ENCODE measurements at places on chromosomes 2 and 18.

- DNase-seq = no peak
Measured at GRCh38 chr2:68719912-68720311, 14.7 kb upstream of the ARHGAP25 start.

DNA sequence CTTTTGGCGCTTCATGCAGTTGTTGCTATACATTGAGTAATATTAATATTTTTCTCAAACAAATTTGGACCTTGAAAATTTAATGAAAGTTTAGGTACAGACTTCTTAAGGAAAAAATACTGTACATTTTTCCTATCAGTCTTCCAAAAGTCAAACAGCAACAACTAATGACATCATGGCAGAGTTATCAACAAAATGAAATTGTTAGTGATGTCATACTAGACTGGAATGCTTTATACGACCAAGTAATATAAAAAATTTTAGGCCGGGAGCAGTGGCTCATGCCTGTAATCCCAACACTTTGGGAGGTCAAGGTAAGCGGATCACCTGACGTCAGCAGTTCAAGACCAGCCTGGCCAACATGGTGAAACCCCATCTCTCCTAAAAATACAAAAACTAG, 12.0 kb upstream of the STPG4 start:
- no peak for DNase-seq

GRCh38 chr2:64348386-64349130, 105.4 kb upstream of the LGALSL start:
- no peak for DNase-seq

- no peak for DNase-seq
Measured at GRCh38 chr18:5964108-5964507, 68.8 kb upstream of the TMEM200C start.

DNA sequence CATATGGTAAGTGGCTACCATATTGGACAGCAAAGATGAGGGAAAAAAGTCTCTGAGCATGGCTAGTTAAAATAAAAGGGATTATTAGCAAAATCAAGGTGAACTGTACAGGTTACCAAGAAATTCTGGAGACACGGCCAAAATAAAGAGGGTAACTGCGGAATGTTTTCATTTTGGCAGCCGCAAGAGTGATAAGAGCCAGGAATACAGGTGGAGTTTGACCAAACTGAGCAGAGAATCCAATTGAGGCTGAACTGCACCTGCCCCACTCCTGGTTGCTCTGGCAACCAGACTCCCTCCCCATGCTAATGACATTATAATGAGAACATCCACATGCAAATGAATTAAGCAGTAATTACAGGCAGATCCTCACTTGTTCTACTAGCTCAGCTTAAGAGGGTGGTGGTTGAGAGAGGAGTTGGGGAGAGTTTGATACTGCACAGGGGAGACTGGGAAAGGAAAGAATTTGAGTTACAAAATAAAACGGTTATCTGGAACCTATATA, 18.8 kb upstream of the EPHA4 start:
- DNase-seq = no peak

- DNase-seq = no peak
Measured at GRCh38 chr2:575030-575726, 102.0 kb downstream of the TMEM18 start.

DNA sequence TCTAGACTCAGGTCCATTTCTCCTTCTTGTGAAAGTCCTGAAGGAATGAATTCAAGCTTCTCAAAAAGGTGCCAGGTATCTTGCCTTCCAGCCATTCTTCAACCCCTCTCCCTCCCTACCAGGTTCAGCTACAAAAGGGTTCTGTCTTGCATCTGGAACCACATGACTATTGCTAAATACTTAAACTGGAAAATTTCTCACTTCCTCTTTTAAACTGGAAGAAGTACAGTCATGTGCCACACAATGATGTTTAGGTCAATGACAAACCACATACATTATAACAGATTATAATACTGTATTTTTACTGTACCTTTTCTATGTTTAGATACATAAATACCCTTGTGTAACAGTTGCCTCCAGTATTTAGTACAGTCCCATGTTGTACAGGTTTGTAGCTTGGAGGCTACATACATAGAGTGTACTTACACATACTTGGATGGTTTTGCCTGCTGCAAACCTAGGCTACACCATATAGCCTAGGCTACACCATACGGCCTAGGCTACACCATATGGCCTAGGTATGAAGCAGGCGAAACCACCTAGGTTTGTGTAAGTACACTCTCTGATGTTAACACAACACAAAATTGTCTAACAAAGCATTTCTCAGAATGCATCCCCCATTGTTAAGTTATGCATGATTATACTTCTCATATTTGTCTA, 142.0 kb upstream of the DNMT3A start:
- DNase-seq = no peak

- DNase-seq = no peak
Measured at GRCh38 chr2:204201507-204201906, 264.9 kb downstream of the ICOS start.

Data from suprapubic skin (tissue), 4 donors.